Hematopoietic multipotent progenitor cell treated with erythropoietin and hydrocortisone succinate and interleukin-3 and kit ligand, for 4 days (in vitro differentiated cells): ENCODE measurements at places on chromosomes 13 and 19.

DNA sequence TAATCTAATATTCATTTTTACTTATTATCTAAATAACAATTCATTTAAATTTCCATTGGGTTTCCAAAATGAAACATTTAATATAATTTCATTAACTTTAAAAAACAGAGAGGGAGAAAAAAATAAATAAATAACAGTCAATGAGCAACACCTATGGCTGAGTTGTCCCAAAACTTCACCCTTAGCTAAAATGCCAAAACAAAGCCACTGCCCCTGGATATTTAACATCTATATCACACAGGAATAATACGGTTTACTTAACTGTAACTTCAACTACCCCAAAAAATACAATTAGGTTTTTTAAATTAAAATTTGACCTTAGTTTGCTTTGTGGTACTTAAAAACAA is 541 bp downstream of the ELF1 start:
- DNase-seq, result peak; percentile 59

DNA sequence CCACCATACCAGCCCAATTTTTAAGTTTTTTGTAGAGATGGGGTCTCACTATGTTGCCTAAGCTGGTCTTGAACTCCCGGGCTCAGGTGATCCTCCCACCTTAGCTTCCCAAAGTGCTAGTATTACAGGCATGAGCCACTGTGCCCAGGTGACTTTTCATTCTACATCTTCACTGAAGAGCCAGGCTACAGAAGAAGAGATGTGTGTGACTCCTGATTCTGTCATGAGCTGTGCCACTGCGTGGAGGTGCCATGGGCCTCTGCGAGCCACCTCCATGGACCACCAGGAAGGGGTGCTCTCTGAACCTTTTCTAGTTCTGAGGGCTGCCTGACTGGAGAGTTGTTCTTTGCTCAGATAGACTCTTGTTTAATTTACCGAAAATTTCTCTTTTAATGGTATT is 56.6 kb upstream of the RANBP3 start:
- DNase-seq, result no peak

DNA sequence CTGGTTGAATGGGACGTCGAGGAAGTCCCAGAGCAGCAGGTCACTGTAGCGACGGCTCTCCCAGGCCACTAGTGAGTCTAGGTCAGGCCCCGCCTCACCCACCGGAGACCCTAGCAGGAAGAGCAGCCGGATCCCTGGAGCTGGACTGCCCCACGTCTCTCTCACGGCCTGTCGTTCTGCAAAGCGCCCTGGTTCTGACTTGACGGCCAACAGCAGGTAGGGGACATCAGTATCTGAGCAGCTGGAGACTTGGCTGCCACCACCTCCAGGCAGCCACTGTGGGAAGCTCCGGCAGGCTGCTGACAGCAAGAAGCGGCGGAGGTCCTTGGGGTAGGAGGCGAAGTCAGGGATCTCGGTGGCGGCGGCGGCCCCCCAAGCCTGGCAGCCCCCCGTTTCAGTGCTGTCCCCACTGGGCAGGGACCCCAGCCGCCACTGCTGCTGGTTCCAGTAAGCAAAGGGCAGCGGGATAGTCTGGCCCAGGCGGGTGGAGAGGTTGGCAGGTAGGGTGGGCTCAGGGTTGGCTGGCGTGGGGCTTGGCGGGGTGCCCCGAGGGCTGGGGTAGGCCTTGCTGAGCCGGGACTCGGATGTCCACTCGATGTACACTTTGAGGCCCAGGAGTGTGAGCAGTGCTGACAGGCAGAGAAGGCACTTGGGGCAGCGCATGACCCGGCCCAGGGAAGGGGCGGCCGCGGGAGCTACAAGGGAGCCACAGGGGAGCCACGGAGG is 895 bp downstream of the B3GNT8 start:
- DNase-seq, result no peak

DNA sequence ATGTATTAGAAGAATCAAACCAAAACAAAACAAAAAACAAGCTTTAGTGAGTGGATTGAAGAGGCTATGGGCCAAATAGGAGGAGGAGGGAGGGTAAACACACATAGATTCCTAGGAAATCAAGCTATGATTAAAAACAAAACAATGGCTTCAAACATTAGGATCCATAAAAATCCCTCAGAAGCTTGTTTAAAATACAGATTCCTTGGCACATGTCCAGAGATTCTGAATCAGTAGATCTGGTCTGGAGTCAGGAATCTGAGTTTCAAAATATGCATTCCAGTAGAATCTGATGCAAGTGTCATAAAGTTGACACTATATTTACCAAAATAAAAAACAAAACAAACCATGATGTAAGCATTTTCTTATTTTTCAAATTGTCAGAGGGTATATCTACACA is 692.8 kb upstream of the SGCG start:
- no peak for DNase-seq

DNA sequence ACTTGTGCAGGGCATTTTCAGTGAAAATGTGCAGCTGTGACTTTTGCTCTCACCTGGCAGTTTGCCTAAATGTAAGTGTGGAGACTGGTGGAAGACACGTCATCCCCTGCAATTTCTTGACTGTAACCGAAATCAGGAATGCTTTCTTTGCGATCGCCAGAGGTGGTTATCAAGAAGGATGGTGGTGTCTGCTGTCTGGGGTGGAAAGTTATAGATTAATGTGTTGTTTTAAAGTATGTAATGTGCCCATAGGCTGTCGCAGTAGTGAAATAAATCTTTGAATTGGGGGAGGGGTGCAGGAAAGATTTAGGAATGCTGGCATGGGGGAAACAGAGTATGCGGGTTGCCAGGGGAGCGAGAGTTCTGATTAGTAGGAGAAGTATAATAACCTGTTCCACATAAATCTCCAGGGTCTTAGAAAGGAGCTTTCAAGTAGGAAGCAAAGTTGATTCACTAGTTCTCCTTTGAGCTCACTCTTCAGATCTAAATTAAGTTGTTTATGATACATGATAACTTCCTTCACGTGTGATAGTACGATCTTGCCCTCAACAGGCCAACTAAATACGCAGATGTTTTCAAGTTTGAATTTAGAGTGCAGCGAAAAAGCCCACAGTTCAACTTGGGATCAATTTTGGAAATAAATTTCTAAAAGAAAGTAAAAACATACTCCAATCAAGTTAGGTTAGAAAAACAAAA is 1520.0 kb upstream of the SLC10A2 start:
- DNase-seq, result no peak

GRCh38 chr13:23987331-23987894 is 90.1 kb upstream of the C1QTNF9B start:
- DNase-seq, result no peak

DNA sequence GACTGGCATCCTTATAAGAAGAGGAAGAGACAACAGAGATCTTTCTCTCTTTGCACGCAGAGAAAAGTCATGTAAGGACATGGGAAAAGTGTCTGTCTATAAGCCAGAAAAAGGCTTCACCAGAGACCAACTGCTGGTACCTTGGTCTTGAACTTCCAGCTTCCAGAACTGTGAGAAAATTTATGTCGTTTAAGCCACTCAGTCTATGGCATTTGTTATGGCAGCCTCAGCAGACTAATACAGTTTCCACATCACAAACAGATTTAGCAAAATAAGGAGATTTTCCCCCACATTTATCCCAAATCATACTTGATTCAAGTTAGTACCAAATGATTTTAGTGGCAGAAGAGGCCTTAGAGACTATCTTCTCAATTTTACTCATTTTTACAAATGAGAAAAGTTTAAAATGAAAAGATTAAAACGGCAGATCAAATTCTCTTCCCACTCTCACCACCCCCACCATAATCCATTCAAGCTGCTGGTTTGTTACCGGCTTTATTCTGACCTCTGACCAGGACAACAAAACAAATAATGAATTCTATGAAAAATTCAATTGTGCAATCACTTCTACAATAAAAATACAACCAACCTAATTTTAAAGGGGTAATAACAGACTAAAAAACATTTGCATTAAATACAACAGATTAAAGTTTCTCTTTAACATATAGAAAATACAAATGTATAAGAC is 316.3 kb downstream of the TBC1D4 start:
- DNase-seq, result no peak

DNA sequence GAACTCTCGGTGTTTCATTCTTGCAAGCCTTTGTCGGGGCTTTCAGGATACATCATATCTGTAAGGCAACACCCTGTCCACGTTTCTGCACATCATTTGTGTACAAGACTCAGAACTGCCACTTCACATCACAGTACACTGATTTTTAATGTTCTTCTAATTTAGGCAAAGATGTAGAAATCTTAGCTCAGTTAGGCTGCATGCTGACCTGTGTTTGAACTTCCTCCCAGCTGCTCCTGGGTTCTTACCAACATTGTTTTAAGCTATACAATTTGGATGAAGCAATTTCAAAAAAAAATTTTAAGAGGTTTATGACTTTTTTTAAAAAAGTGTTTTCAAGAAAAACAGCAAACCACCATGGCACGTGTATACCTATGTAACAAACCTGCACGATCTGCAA is 1047.9 kb upstream of the SLC10A2 start:
- no peak for DNase-seq

DNA sequence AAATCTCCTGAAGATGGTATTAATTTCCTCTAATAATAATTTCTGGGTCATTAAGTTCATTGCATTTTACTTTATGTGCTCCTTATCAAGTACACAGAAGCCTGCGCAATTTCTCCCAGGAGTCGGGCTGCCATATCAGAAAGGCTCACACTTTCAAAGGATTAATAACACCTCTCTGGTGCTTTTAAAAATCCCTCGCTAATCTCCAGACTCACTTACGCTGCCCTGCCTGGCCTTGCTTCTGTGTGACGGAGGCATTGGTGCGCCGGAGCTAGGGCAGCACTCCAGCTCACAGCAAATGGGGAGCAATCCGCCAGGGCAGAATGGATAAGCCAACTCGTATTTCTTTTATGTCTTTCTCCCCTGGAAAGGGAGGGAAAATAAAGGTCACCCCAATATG is 300.8 kb downstream of the EFNB2 start:
- no peak for DNase-seq

GRCh38 chr13:51158365-51158764 is 47.3 kb upstream of the C13orf42 start:
- peak; percentile 11 for DNase-seq

DNA sequence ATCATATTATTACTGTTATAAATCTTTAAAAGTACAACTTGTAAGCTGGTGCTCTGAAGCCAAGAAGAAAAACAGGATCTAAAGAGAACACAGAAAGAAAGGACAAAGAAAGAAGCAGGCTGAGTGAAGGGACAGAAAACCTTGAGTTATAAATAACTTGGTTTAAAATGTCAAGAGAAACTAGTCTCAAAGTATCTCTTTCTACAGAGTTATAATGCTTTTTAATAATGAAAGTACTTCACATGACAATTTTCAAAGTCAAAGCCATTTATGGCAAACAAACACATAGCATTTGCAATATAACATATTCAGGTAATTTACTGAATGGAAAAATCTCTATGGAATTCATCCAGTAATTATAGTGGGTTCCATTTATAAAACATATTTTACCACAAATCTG is 33.4 kb downstream of the CAB39L start:
- no peak for DNase-seq

GRCh38 chr13:80345771-80346510 is 5.0 kb upstream of the SPRY2 start:
- DNase-seq, result no peak

GRCh38 chr13:48155848-48156247 is 60.9 kb upstream of the MED4 start:
- peak; percentile 75 for DNase-seq

GRCh38 chr13:112877066-112877465 is 91.9 kb upstream of the MCF2L start:
- no peak for DNase-seq

GRCh38 chr19:3476830-3477229 is 3.5 kb downstream of the SMIM24 start:
- no peak for DNase-seq

DNA sequence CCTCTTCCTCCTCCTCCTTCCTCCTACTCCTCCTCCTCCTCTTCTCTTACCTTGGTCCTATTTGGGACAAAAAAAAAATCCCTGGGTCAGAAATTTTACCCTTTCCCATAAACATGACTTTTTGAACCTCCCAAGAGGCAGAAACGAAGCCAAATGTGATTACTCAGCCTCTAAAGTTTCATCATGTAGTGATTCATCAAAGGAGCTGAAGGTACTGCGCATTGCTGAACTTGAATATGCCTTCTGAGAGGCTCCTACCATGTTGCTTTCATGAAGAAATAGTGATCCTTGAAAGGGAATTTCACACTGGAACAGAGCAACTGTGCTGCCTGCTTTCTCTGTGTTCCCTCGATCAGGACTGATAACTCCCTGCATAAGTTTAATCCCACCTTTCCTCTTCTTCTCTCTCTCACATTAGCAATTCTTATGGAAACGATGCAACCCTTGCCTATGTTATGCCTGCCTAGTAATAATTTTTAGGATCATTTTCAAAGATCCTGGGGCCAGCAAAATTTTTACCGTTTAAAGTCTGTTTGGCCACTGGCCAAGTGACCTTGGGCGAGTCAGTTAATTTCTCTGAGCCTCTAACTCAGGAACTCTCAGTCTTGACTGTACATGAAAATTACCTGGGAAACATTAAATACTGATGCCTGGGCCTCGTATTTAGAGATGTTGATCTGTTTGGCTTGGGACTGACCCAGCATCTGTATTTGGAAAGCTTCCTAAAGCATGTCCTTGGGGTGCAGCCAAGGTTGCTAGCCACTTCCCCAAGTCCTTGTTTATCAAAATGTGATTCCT is 149.5 kb downstream of the DCT start:
- DNase-seq, result no peak

- DNase-seq, result peak; percentile 3
Measured at GRCh38 chr19:56942756-56943155, 102.2 kb upstream of the PEG3 start.

DNA sequence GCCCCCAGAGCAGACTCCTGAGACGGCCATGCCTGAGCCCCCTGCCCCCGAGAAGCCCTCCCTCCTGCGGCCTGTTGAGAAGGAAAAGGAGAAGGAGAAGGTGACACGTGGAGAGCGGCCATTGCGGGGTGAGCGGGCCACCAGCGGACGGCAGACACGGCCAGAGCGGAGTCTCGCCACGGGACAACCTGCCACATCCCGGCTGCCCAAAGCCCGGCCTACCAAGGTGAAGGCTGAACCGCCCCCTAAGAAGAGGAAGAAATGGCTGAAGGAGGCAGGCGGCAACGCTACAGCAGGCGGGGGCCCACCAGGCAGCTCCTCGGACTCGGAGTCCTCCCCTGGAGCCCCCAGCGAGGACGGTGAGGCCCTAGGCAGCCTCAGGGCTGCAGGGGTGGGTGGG is 24.1 kb downstream of the RRAS start:
- no peak for DNase-seq

GRCh38 chr19:46975011-46975924 is 44.4 kb upstream of the NPAS1 start:
- no peak for DNase-seq

GRCh38 chr13:105908586-105908985 is 626.9 kb downstream of the EFNB2 start:
- DNase-seq, result peak; percentile 42
